ENCODE measurements at places on chromosomes 6 and 20.

DNA sequence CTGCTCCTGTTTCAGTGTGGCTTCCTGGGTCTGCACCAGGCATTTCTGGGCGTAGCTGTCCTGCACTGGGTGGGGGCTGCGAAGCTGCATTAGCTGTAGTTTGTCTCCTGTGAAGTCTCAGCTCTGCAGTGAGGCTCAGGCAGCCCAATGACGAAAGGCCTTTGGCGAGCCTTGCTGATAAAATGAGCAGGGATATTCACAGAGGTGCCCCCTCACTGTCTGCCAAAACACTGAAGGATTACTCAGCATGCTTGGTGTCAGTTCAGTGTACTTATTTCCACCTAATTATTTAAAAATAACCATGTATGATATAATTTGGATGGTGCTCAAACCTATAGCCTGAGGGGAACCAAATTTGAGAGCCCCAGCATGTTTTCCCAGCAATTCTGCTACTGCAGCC is 73.5 kb downstream of the ECT2L start:
- peak; percentile 69 for DNase-seq

- no peak for DNase-seq
These were observed 533.7 kb downstream of the BCKDHB start for GRCh38 chr6:80640176-80640575.

DNA sequence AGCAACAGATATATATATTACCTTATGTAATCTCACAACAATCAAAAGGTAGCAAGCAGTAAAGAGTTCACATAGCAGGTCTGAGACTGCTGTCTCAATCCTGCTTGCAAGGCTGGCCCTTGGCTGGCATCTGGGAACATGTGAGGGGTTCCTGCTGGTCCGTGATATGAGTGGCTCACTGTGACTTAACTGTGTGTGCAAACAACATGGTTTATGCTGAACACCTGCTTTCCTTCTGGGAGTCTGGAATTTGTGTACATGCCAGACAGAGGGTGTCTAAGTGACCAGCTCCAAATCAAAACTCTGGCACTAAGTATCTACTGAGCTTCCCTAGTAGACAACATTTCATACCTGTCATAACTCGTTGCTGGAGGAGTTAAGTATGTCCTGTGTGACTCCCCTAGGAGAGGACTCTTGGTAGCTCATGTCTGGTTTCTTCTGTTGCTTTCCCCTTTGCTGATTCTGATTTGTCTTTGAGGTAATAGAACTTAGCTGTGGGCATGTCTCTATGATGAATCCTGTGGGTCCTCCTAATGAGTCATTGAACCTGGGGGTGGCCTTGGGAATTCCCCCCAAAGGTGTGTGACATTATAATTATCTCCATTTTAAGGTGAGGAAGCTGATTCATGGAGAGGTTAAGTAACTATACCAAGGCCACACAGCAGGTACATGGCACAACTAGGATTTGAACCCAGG is 131.6 kb upstream of the NEDD9 start:
- DNase-seq = no peak

GRCh38 chr20:1202762-1203504 is at the start of gene C20orf202:
TSS of gene C20orf202 (plus strand) at chr20:1203454. CDS start at chr20:1203586, 132 bp downstream.
- DNase-seq = no peak

DNA sequence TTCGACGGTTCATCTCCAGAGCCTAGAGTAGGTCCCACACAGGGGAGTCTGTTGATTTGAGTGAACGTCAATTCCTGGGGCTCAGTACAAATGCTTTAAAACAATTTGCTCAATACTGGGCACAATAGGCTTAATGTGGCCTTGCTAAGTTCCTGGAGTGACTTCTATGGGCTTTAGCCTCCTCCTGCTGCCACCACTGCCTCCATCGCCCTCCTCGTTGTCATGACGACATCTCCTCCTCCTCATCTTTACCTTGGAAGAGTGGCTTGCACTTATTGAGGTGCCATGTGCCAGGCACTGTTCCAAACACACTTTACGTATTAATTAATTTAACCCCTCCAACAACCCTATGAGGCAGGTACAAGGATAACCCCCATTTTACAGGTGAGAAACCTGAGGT is 11.8 kb upstream of the ZMYND8 start:
- no peak for DNase-seq

DNA sequence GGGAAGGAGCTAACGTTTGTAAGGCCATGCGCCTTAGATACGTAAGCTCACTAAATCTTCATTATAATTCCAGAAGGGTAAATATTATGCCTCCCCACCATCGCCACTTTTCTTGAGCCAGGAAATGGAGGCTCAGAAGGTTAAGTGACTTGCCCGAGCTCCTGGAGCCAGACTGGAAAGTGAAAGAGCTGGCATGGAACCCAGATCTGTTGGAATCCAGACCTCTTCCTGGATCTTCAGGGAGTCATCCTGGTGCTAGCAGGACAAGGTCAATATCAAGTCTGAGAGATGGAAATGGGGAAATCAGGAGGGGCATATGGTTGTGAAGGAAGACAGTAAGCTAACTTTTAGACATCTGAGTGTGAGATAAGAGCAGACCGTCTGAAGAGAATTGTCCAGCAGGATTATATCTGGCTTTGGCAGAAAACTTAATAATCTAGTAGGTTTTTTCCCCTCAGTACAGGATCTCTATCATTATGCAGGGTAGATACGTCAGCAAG is 6.2 kb downstream of the TMEM200A start:
- DNase-seq = no peak

DNA sequence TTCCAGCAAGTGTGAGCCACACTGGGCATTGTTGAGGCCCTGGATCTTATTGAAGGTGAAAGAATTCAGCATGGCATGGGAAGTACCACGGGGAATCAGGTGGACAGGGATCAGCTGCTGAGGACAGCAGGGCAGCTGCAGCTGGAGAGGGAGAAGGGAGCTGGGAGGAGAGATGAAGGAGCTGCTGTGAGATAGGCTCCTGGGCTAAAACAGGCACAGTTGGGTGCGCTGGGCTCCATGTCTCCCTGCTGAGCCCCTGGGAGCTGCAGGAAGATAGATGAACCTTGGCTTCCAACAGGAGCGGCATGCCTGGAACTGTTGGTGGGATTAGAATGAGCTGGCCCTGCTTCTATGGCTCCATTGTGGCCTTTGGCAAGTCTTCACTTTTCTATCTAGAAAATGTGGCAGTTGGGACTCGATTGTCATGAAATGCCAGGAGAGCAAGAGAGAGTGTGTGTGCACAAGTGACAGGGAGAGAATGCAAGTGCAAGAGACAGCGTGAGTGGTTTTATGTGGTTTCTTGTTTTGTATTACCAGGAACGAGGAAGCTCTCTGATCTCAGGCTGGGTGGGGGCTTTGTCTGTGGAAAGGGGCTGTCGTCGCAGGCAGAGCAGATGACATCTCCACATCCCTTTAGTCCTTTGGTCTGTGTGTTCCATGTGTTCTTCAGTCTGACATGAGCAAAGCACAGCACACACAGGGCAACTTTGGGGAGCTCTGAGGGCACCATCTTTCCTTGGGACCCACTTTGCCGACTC is 20.4 kb downstream of the SNPH start:
- DNase-seq = peak; percentile 41

- DNase-seq = no peak
These were observed 3.0 kb upstream of the CDH26 start for GRCh38 chr20:59955131-59955796.

GRCh38 chr20:38321959-38322598 is 18.1 kb downstream of the BPI start:
- DNase-seq = peak; percentile 71

- no peak for DNase-seq
These were observed 22.2 kb downstream of the PPP1R3G start for GRCh38 chr6:5107341-5107740.

- peak; percentile 33 for DNase-seq
These were observed 27.1 kb upstream of the SMOC2 start for GRCh38 chr6:168413856-168414255.

- DNase-seq = peak; percentile 70
These were observed 4.1 kb upstream of the TAF4 start for GRCh38 chr20:62069741-62070216.

DNA sequence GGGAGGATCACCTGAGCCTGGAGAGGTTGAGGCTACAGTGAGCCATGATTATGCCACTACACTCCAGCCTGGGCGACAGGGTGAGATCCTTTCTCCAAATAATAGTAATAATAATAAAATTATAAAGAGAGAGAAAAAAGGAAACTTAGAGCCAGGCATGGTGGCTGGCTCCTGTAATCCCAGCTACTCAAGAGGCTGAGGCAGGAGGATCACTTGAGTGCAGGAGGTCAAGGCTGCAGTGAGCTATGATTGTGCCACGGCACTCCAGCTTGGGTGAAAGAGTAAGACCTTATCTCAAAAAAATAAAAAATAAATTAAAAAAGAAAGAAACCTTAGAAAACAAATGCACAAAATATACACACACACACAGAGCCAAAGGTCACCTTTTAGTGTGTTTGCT is 5.2 kb upstream of the SAMHD1 start:
- no peak for DNase-seq

- no peak for DNase-seq
These were observed 17.2 kb downstream of the SH3BGRL2 start for GRCh38 chr6:79648328-79648727.

GRCh38 chr20:46703435-46703834 is 6.0 kb upstream of the SLC2A10 start:
- DNase-seq = no peak

- DNase-seq = no peak
These were observed 281.7 kb upstream of the PRDM1 start for GRCh38 chr6:105804424-105804823.

- DNase-seq = peak; percentile 86
These were observed 690 bp downstream of the IFNGR1 start for GRCh38 chr6:137218473-137218916.

DNA sequence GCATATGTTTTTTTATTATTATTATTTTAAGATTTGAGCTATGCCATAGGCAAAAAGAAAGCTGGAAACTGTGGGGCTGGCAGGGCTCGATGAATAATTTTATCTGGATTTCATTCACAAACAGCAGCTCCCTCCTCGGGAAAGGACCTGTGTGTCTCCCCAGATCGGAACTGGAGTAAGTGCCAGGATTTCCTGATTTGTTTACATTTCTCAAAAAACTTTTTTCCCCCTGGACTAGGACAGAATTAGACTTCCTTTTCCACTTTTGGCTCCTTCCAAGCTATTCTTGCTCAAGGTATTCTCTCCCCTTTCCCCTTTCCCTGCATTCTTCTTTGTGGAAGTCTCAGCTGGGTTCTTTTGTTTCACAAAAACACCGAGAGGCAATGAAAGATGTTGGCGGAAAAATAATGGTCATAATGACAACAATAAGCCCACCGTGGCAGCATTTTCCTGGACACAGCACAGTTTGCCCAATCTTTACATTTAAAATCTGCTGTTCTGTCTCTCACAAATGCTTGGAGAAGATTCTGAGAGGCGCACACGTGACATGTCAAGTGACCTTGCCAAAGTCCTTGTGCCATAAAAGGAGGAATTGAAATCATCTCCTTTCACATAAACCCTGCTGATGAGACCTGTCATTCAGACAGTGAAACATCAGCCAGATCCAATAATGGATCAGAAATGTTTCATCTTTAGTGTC is 85.8 kb upstream of the PREP start:
- no peak for DNase-seq

DNA sequence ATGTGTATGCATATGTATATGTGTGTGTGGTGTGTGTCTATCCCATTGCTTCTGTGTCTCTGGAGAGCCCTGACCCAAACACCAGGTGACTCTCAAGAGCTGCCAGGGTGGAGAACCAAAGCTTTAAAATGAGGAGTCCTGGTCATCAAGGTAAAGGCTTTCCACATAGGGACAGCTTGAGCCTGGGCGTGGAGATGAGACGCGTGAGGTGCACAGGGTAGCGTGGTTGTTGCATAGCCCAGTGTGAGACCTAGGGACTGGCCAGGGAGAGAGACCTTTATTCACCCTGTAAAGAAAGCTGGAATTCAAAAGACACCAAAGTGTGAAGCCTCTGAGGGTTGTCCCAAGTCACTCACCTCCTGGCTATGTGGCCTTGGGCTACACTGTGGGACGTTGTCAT is 149.1 kb downstream of the SYCP2 start:
- DNase-seq = peak; percentile 32

- no peak for DNase-seq
These were observed 134.9 kb downstream of the GMDS start for GRCh38 chr6:2110504-2110903.

DNA sequence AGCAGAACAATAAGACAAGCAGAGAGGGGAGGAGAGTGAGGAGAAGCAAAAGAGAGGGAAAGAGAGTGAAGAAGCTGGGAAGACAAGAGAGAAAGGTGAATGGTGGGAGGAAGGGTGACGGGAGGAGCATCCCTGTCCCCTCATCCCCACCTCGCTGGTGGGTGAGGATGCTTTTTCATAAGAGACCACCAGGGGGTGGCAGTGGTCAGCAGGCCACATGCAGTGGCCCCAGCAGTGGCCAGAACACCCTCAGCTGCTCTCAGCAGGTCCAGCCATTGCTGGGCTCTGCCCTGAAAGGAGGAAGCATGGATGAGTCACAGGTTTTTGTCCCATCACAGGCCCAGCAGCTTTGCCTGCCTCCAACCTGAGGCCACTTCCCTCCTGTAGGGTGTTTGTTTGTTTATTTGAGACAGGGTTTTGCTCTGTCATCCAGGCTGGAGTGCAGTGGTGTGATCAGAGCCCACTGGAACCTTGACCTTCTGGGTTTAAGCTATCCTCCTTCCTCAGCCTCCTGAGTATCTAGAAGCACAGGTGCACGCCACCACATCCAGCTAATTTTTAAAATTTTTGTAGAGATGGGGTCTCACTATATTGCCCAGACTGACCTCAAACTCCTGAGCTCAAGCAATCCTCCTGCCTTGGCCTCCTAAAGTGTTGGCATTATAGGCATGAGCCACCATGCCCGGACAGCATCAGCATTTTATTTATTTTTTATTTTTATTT is 24.0 kb downstream of the FGD2 start:
- DNase-seq = peak; percentile 97

- DNase-seq = peak; percentile 51
These were observed 66.6 kb downstream of the CDH26 start for GRCh38 chr20:60024801-60025200.

- no peak for DNase-seq
These were observed 13.0 kb downstream of the EFCAB8 start for GRCh38 chr20:32871627-32872160.

DNA sequence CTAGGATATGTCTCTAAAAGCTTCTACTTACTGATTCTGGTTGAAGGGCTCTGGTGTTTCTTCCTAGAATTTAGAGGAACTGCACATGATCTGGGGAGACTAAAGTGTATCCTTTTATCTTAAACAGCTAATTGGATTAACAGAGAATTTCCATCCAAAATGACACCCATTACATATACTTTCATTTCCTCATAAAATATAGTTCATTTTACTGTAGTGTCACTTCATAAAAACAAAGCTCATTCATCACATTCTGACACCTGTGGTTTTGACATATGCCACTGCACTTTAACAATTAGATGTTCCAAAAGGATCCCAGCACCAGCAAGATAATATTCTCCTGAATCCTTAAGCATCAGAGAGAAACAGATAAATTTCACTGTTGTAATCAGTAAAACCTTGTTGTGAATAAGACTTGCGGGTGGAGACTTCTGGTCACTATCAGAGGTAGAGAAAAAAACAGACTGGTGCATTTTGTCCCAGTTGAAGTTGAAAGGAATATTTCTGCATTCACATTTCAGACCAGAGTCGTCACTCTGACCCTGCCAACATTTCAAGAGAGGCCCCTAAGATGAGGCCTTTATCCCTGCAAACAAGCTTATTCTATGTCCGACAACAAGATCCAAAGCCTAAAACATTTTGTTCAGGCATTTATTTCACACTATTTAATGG is 175.3 kb upstream of the BMP5 start:
- no peak for DNase-seq

GRCh38 chr6:79236711-79237110 is 2.2 kb upstream of the HMGN3 start:
- DNase-seq = no peak

- no peak for DNase-seq
These were observed 24.6 kb downstream of the RAMACL start for GRCh38 chr6:166561771-166562359.

GRCh38 chr20:23396950-23397627 is 24.2 kb downstream of the NAPB start:
- DNase-seq = no peak
